Renal cortex interstitium (tissue), 15 donors: ENCODE measurements at places on chromosomes 7 and 10.
A peak's percentile ranks its signal among the peaks of the same experiment; 100 is the strongest.

- DNase-seq, result no peak
Measured at GRCh38 chr7:50446542-50446960, 3.6 kb downstream of the FIGNL1 start.

DNA sequence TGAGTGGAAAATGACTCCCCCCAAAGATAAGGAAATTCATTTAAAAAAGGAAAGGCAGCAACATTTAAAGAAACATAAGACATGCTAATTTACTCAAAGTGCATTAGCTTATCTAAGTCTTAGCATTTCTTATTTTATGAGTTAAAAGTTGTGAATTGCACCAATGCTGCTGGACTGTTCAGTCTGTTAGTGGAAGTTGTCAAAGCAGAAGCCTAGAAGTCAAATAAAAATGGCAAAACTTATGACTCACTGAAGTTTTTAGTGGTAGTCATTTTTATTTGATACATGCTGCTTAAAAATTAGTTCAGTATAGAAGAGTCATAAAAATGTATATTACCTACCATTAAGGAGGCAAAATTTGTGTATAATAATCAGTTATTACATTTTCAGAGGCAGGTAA, 90.8 kb upstream of the FGL2 start:
- DNase-seq, result no peak

DNA sequence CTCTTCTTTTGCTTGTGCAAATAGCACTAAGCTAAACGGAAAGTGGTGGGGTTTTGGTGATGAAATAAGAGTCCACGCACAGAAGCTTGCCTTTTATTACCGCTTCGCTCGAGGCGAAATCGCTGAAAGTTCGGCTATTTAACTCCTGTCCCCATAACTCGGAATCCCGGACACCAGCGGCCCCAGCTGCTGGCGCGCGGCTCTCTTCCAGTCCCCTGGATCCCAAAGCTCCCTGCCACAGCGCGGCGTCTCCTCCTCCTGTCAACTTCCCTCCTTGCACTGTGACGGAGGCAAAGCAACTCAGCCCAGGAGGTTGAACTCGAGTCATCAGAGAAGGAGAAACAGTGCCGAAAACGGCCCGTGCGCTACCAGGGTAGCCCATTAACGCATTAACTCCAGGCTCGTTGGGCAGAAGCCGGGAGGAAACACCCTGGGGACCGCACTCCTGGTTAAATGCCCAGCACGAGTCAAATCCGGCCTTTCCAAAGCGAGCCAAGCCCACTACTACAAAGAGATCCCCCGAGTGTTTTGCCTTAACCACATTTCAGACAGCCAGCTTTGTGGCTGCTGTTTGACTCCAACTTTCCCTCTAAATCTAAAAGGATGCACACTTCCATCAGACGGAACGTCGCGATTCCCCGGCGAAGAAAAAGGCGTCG, 1.3 kb downstream of the SEMA3D start:
- peak; percentile 48 for DNase-seq

DNA sequence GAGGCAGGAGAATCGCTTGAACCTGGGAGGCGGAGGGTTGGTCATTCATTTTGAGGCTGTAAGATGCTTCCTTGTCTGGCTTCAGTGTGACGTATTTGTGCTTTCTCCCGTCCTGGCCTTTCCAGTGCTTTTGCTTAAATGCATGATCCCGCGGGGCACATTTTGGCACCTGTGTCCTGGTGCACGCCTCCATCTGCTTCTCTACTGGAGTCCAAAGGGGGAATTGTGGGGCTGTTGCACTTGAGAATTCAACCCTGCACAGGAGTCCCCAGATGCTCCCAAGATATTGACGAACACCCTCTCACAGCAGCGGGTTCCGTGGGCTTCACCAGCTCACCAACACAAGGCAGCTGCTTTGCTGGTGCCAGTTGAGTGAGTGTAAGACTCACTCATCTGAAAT, 10.3 kb upstream of the LRRC27 start:
- no peak for DNase-seq

- DNase-seq, result no peak
Measured at GRCh38 chr10:132904814-132905649, 37.3 kb downstream of the CFAP46 start.

- no peak for DNase-seq
Measured at GRCh38 chr10:69047111-69047832, 40.6 kb upstream of the SRGN start.

DNA sequence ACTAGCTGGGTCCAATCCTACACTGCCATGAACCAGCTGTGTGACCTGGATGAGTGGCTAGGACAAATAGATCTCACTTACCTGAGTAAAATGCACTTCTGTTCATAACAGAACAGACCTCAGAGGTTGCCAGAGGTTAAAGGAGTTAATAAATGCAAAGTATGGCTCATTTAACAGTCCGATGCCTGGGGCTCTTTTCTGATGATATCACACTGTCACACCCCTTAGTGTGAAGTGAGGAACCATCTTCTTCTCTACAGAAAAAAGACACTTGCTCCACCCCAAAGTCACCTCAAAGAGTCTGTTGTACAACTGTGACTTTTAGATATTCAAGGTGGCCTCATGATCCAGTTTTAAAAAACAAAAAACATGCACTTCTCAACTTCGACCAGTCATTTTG, 21.5 kb upstream of the TARP start:
- DNase-seq, result no peak

- DNase-seq, result peak; percentile 56
Measured at GRCh38 chr10:114876602-114877300, 55.2 kb downstream of the FHIP2A start.

- DNase-seq, result no peak
Measured at GRCh38 chr7:51229620-51230323, 86.8 kb downstream of the COBL start.

- DNase-seq, result no peak
Measured at GRCh38 chr10:57973451-57973850, 294.2 kb downstream of the IPMK start.

DNA sequence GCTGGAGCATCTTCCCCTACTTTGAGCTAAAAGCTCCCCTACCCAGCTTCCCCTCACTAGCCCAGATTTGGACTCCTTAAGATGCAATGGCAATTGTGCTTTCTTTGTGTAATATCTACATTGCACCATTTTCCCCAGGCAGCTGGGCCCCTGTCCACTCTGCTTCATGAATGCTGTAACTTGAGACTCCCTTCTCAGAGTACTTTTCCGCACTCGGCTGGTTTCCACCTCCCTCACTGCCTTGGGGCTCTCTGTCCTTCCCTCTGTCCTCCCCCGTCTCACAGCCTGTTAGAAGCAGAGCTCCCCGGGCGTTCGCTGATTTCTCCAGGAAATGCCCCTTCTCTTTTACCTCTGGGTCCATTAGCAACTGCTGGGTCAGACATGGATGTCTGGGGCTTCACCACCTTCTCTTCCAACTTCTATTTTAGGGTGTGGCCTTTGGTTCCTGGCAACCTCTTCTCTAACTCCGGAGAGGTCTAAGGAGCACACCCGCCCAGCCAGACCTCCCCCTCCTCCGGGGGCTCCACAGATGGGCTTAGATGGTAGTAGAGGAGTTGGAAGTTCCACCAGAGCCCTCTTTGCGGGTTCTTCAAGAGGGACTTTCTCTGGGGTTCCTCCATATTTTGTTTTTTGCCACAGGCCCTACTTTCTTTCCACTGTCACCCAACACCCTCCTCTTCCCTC, 2.9 kb upstream of the TMEM72 start:
- peak; percentile 81 for DNase-seq

- DNase-seq, result no peak
Measured at GRCh38 chr10:132806561-132807003, 20.6 kb upstream of the NKX6-2 start.

- no peak for DNase-seq
Measured at GRCh38 chr10:128741680-128742079, 615.5 kb upstream of the MKI67 start.

GRCh38 chr10:31274310-31274709, 44.7 kb upstream of the ZEB1 start:
- DNase-seq, result no peak

DNA sequence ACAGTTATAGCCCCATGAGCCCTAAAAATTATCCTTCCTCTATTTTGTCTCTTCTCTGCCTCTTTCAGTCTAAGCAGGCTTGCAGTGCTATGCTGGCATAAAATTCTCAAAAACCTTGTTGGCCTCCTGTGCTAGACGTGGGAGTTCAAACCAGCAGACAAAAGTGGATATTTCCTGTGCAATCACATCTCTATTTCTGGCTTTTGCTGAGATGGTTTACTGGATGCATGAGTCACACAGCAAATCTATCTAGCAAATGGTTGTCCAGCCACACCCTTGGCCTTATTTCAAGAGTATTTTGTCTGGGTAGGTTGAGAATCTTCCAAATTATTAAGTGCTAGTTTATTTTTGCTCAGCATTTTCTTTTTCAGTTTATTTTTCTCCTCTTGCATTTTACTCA, 370.8 kb downstream of the CDC14C start:
- DNase-seq, result no peak

- DNase-seq, result no peak
Measured at GRCh38 chr10:122748496-122748895, 48.9 kb upstream of the C10orf120 start.

DNA sequence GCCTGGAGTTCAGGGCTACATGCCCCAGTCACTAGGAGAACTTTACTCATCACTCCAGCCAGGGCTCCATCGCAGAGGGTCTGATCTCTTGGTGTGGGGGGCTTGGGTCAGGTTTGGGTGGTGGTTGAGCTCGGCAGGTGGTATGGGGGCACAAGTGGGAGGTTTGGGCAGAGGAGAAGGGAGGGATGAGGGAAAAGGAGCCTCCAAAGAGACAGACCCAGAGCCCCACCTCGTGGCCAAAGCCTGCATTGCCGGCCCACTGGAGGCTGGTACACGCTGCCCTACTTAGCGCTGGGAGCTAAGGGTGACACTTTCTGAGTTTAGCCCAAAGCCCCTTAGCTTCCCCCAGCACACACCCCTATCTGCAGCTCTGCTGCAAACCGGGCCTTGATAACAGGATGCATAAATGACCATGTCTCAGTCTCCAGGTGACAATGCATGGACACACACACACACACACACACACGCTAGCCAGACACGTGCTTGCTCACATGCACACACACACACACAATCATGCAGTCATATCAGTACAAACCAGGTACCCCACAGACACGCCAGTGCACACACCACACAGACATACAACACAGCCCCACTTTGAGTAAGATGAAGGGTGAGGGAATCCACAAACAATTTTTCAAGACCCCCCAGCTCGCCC, 14.7 kb downstream of the LZTS2 start:
- DNase-seq, result no peak

GRCh38 chr10:94607111-94607510, 61.5 kb downstream of the HELLS start:
- no peak for DNase-seq

- DNase-seq, result no peak
Measured at GRCh38 chr10:17196045-17196444, 5.4 kb downstream of the TRDMT1 start.

- no peak for DNase-seq
Measured at GRCh38 chr7:103143868-103144267, 5.0 kb downstream of the NAPEPLD start.

GRCh38 chr10:96959733-96960132, 127.6 kb downstream of the LCOR start:
- no peak for DNase-seq

DNA sequence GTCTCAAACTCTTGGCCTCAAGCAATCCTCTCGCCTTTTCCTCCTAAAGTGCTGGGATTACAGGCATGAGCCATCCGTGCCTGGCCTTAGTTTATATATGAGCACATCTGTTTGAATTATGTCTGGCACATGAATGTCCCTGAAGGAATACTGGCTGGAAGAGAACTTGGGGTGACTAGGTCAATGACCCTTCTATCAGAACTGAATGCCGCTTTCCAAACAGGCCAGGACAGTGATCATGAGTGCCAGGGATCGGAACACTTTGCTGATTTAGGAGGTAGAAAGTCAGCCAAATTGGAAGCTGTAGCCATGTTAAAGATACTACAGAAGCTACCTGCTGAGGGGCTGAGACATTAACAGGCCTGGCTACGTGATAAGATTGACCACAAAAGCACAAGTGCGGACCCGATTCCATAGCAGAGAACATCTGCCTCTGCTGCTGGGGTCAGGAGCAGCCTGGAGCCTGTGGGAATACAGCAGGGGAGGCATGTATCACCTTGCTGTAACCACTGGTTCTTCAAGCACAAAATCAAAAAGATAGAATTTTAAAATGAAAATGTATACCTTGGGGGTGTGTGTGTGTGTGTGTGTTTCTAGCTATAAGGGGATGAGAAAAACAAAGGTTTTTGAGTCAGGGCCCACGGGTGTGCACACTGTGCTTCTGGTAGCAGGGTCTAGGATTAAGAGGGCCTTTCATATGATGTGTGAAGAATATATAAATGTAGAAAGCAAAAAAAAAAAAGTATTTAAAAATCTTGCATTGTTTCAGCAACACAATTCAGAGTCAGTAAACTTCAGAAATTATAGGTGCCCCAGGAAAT, 293.7 kb downstream of the BBS9 start:
- no peak for DNase-seq

- no peak for DNase-seq
Measured at GRCh38 chr7:15280078-15280733, 281.6 kb downstream of the AGMO start.

DNA sequence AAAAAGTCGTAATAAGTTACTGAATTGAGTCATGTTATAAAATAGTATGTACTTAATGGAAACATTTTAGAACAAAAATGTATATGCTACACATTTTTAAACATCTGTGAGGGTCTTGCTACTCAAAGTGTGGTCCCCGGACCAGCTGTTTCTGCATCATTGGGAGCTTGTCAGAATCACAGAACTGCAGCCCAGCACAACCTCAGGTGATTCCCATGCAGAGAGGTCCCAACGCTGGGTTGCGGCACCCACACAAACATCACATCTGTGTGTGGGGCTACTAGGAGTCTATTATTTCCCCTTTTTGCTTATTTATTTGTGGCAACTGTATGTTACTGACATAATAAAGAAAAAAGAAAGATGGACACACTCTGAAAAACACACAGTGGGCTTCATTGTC, 146.6 kb downstream of the BMS1 start:
- no peak for DNase-seq

DNA sequence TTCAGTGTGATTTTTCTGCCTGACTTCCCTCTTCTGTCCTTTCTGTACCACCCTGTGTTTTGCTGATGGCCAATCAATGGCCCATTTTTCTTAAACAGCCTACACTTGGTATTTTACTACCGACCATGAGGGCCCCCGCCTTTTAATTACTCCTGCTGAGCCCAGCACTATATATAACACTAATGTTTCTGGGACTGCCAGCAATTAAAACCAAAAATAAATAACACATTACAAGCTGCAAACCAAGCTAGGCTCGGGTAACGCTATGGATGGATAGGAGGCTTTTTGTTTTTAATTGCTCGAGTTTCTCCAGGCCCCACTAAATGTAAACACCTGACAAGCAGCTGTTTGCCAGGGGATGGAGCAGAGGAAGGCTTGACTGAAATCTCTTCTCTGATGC, 915.4 kb upstream of the AUTS2 start:
- DNase-seq, result peak; percentile 43
